ENCODE measurements at places on chromosomes 12 and 14.
A peak's percentile ranks its signal among the peaks of the same experiment; 100 is the strongest.

DNA sequence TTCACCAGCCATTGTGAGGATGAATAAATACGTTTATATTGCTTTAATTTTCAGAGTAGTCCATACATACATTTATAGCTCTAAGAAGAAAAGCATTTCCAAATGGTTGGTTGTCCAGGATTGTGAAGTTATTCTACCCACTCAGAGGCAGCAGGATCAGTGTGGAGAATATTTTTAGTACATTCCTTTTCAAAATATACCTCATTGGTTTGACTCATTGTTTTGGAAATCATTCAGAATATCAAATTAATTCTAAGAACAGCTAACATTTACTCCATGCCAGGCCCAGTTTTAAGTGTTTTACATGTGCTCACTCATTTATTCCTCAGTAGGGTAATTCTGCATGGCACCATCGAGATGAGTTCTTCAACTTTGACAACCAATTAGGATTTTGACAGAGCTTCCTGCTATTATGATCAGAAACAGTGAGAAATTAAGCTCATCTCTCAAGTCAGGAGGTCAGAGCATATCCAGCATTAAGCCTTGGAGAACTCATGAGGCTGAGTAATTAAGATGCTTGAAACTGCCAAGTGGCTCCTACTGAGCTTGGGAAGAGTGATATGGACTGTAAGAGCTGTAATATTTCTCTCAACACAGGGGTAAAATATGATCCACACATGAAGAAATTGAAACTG, 153.3 kb upstream of the CLEC14A start:
- no peak for DNase-seq

GRCh38 chr12:126974779-126975178, 1292.2 kb upstream of the TMEM132C start:
- DNase-seq, result no peak

DNA sequence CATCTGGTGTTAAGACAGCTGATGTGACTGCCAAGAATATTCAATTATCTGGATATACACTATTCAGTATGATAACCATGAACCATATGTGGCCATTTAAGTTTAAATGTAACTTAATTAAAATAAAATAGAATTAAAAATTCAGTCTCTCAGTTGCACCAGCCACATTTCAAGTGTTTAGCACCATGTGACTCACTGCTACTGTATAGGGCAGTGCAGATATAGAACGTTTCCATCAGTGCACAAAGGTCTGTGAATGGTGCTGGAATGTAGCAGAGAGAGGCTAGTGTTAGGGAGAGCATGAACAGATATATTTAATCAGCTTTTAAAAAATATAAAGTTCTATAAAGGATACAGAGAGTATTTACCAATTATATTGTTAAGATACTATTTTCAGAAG, 28.7 kb downstream of the ARID4A start:
- no peak for DNase-seq

DNA sequence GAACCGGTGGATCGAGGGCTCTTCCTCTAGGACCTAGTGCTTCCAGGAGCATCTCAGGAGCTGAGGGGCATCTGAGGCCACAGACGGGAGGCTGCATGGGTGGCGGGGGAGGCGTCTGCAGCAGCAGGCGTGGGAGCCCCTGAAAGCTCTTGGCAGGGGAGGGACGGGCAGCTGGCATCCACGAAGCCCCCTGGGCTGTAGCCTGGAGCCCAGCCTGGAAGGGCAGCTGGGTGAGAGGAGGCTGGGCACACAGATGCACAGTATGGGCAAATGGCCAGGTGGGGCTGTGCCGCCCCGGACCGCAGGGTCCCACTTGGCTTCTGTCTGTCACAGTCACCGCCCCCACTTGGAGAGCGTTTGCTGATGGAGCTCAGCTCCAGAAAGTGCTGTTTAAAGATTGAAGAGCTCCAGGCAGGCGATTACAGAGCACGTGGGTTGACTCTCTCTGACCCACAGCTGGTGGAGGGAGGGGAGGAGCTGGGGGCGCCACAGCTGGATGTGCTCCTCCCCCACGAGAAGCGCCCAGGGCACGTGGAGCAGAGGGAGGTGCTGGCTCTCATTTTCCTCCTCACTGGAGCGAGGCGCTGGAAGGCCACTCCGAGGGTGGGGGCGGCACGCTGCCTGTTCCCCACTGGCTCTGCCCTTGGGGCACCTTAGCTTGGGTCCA, 155.0 kb upstream of the C14orf180 start:
- peak; percentile 45 for DNase-seq

- DNase-seq, result no peak
Measured at GRCh38 chr14:69716478-69717187, 50.3 kb upstream of the SRSF5 start.

DNA sequence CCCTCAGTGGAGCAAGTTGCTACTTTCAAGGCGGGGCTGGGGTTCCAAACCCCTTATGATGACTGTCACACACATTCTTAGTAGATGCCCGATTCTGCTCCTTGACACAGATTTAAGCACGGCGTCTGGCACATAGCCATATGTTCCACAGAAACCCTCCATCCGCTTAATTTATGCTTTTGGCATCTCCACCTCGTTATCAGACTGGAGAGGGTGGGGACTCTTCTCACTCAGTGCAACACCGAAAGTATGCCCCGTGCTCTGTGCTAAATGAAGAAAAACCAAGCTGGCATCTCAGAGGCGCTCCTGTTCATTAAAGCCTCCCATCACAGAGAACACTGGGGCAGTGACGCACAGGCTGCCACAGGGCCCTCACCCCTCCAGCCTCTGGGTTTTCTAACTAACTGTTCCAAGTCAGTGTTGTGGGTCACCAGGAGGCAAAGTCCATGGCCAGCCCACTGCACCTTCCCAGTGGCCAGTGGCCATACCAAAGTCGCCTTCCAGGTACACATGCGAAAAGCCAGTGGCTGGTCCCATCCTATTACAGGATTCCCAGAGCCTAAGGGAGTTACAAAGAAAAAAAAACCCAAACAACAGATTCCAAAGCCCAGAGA, 27.3 kb downstream of the CCDC88C start:
- DNase-seq, result peak; percentile 77

DNA sequence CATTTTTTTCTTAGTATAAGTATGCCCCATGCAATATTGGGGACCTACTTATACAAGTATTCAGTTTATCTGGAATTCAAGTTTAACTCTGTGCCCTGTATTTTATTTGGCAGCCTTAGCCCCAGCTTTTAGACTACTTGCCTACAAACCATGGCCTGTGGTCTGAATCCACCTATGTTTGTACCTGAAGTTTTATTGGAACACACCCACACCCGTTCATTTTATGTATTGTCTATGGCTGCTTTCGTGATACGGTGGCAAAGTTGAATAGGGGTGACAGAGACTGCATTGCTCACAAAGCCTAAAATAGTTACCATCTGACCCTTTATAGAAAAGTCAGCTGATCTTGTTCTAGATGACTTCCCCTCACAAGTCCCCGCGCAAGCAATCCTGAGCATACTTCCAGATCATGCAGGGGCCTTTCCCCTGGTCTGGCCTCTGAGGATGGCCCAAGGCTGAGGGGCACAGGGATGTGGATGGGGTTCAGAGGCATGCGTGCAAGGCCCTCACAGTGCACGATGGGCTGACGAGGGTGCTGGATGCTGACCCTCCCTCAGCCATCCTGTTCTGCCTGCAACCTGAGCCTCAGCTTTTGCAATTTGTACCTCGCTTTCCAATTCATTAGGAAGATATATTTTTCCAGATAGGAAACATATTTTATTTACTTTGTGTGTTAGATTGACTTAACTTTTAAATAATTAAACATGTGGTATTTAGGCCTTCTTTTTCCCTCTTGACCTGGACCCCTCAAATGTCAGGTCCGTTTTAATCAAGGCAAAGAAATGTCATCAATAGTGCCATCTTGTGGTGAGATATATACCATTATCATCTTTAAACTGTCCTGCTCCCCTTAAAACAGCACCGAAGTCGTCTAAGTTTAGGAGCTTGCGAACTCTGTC, 527.3 kb upstream of the CCDC196 start:
- peak; percentile 45 for DNase-seq

DNA sequence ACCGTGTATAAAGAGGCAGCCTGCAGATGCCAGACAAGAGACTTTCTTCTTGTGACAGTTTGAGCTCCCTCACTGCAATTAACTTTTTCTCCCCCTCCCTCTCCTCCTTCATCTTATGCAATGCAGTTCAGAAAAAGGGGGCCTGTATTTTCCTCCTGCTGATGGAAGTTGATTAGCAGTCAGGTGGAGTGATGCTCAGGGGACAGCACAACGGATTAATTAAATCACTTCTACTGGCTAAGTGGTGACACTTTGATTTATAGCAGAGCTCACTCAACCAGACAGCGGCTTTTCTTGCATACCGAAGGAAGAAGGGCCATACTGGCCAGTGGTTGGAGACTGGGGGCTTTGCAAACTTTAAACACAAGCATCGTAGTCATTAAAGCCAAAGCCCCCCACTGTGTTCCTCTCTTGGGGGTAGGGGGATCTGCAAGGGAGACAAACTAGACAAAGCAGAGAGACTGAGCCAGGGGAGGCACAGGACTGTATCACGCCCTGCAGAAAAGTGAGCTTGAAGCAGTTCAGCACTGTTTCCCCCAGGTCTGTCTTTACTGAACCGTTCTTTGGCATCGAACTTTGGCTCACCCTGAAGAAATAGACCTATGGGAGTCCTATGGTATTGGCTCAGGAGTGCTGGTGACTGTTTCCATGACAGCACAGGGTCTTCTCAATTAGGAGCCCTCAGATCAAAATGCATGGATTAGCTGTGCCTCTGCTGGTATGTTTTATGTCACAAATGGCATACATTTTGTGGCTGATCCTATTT, 47.7 kb downstream of the SPRING1 start:
- DNase-seq, result peak; percentile 24

GRCh38 chr12:46901464-46902205, 75.8 kb upstream of the SLC38A4 start:
- no peak for DNase-seq

GRCh38 chr14:53606203-53606602, 350.4 kb downstream of the BMP4 start:
- no peak for DNase-seq

DNA sequence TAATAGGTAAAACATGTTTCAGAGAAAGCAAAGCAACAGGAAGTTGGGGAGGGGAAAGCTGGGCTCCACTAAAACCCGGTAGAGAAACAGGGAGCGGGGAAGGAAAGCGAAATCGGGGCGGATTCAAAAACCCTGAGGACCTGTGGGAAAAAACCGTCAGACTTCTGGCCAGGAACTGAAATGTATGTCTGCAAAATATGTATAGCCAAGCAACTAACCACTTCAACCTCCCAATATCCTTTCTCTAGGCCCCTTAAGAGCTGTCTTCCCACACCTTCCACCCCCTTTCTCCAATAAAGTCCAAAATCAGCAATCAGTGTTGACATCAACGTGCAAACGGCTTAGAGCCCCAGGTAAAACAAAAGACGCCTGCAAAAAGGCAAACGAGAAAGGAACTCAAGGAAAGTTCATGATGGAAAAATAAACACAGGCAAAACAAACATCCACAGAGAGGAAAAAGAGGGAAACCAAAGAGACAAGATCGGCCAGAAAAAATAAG, 32.8 kb downstream of the SIX1 start:
- no peak for DNase-seq

- DNase-seq, result no peak
Measured at GRCh38 chr12:66947119-66947518, 268.2 kb upstream of the GRIP1 start.

DNA sequence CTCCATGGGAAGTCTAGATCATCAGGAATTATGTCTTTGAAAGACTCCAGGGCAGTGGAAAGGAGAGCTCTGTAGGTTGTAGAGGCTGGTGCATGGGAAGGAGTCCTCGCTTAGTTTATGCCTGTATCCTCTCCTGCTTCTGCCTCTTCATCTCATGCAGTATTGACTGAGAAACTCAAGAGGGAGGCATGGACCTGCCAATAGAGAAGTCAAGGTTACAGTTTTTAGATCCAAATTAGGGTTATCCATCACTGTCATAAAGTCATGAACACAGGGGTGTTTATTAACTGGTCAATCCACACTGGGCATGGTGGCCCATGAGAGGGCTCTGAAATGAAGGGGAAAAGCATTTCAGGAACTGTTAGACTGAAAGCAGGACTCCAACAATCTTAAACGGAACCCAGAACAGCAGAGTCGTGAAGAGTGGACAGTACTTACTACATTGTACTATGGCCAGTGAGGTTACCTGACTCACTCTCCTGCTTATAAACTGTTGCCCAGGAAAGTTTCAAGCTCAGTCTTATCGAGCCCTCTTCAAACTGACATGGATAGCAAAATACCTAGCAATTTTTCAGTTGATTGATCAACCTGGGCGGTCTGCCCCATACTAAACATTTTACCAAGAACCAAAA, 30.1 kb upstream of the DHRS7 start:
- DNase-seq, result no peak

DNA sequence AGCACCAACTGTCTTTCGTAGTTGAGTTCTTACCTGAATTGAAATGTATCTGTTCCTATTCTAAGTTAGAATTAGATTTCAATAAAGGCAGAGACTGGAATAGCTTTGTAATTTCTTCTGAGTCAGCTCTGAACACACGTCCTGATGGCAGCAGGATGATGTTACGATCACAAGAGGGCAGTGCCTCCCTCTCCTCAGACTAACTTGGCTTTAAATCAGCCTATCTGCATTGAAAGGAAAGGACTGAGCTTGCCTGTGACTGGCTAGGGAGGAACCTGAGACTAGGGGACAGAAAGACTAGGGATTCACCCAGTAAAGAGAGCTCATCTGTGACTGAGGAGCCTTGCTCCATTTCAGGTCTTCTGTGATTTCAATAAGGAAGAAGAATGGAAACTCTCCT, 323.7 kb upstream of the OR4E1 start:
- DNase-seq, result peak; percentile 67

DNA sequence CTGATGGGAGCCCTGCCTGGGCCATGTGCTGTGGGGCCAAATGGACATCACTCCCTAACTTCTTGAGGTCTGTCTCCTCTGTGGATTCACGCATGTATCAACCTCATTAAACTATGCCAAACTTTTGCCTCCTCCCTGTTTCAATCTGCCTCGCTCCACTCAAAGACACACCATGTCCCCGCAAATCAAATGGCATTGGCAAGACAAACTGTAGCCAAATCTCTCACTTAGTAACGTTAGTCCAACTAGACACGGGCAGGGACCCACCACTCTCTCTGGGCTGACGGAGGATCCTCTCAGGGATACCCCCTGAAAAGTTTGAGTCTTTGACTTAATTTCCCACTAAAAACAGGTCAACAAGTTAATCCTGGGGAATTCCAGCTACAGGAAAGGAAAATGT, 8.0 kb downstream of the ZBTB39 start:
- no peak for DNase-seq

DNA sequence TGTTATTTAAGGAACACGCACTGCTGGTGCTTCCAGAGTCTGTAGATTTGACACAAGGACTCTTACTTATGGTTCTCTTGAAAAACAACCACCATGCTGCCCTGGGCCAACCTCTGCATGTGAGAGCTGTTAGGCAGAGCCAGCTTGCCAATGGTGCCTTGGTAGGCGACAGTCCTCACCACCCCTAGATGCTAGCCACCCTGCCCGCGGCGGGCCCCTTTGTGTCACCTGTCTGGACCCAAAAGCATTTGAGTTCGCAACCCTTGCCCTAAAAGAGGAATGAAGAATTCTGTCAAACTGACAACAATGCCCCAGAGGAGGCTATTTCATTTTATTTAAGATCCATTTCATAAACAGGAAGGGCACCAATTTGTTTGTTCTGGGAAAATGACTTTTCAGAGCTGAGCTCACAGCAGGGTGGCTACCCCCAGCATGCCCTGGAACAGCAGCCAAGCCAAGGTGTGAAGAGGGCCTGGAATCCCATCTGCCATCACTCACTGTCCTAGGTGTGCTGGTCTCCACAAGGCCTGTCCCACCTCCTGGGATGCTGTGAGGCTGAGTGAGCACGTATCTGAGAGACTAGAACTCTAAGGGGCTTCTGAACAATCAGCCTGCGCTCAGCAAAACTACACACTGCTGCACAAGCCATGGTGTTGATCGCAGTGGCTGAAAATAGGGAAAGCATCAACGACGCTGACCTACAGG, 63.8 kb upstream of the FZD10 start:
- no peak for DNase-seq

- peak; percentile 74 for DNase-seq
Measured at GRCh38 chr12:127363392-127363791, 903.6 kb upstream of the TMEM132C start.

Data from A673 (cell line).